ENCODE measurements at places on chromosomes 5 and 9.

GRCh38 chr5:68431601-68432337 is 216.2 kb downstream of the PIK3R1 start:
- DNase-seq = no peak

DNA sequence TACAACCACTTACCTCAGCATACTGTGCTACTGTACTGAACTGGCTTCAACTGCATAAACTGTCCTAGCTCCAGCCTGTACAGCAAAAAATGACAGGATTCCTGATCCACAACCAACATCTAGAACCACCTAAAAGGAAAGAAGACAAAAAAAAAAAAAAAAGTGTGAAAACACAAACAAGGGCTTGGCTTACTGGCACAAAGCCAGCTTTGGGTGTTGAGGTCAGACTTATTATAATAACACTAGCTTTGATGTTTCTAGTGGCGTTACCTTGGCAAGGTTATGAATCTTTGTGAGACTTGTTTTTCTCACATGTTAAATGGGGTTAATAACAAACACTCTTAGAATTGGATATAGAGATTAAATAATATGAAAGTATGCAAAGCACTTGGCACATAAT is 148.5 kb upstream of the PUM3 start:
- no peak for DNase-seq

DNA sequence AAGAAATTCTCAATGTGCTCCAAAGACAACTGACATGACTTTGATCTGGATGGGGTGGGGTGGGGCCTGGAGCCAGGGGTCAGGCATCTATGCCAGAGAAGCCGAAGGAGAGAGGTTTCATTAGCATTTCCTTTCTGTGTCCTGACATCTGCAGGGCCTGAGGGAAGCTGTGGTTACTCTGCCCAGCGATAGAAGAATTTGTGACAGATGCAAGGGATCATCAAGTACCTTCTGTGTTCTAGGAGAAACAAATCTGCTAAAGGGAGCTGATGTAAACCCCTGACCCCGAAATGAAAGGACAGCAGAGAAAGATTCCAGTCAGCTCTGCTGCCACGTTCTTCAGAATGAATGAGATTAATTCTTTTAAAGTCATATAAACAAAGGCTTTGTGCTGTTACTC is 335.7 kb downstream of the PRELID2 start:
- DNase-seq = no peak

GRCh38 chr5:116813356-116813755 is 238.7 kb upstream of the SEMA6A start:
- no peak for DNase-seq

GRCh38 chr9:81683238-81683637 is 6.1 kb downstream of the TLE1 start:
- no peak for DNase-seq

- no peak for DNase-seq
These were observed 57.9 kb downstream of the ABHD17B start for GRCh38 chr9:71853084-71853483.

DNA sequence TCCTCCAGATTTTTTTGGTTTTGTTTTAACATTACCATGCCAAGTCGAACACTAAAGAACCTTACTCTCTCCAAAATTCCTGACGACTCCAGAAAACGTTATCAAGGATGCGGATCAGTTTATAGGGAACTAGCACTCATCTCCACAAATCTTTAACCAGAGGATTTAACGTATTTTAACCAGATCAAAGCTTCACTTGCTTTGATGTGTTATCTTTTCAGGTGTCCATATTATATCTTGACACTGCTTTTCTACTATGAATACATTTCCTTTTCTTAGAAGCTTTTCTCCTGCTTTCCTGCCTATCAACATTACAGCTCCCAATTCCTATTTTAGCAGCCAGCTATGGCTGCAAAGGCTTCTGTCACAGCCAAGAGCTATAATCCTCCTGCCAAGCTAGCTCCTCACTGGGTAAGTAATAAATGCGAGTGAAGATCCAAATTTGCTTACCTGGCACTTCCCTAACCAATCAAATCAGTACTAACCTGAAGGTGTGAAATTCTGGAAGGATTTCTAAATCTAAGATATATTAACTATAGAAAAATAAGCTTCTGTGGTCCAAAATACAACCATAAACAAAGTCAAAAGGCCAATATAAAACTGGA is 60.2 kb downstream of the CDC14B start:
- peak; percentile 4 for DNase-seq

DNA sequence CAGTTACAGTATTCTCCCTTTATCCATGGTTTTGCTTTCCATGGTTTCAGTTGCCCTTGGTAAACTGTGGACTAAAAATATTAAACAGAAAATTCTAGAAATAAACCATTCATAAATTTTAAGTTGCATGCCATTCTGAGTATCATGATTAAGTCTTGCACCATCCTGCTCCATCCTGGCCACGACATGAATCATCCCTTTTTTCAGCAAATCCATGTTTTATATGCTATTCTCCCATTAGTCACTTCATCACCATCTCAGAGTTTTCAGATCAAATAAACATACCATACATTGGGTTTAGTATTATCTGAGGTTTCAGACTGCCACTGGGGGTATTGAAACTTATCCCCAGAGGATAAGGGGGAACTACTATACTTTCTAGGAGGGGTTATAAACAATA is 234.4 kb upstream of the ATP10B start:
- DNase-seq = no peak

Measured in nucleus accumbens (tissue), 56 donors.